ENCODE measurements at places on chromosomes 5 and 9.

GRCh38 chr9:136339173-136339957, 12.0 kb downstream of the GPSM1 start:
- peak; percentile 91 for DNase-seq

DNA sequence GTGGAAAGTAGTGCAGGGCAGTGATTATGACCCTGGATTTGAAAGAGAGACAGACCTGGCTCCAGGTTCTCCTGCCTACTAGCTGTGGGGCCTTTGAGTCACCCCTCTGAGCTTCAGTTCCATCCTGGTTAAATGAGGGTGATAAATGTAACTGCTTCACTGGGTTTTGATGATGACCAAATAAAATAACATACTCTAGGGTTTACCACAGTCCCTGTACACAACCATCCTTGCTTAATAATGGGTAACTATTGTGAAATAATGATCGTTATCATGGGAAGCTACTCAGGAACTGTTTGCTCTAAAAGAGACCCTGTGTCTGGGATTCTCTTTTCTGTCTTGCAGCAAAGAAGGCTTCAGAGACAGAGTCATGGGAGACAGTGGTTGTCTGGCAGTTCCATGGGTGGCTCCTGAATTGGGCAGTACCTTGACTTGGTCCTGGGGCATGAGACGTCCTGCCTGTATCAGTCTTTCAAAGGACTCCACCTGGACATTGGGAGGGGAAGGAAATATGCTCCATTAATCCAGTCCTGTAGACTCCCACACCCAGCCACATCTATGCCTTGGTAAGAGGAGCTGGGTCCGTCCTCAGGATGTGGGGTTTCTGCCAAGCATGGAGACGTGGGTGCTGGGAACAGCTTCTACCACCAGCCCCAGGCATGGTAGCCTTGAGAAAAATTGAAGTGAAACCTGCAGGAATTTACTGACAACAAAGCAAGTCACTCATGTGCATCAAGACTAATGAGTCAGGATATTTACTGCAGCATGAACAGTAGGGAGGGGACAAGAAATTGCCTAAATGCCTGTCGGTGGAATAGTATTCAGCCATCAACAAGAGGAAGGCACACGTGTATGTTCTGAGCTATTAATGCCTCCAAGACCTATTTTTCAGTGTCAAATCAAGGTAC, 23.4 kb downstream of the AKNA start:
- DNase-seq = no peak

DNA sequence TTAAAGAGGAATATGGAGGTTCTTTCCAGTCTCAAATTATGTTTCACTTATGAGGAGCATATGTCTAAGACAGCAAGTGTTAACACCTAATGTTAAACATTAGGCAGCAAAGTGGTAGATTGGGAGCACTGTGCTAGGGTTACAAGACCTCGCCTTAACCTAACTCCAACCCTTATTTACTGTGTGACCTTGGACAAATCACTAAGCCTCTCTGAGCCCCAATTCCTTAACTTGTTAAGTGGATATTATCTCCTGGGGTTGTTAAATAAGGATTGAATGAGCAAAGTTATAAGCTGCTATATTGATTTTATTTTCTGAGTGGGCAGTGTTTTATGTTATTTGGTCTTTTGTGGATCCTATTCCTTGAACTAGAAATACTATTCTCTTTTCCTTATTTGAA, 38.3 kb downstream of the TMEFF1 start:
- no peak for DNase-seq

- DNase-seq = no peak
Measured at GRCh38 chr5:157470631-157471030, 10.6 kb downstream of the NIPAL4 start.

Measured in GM20000 (cell line).